ENCODE measurements at places on chromosomes 5 and 9. TPM values are rescaled to one million over a fixed set of nuclear protein-coding genes. Genes with fewer than 3 reads are reported as not detected.

Gene TAF1L
- total RNA-seq, result not detected

Gene MIGA2
- total RNA-seq, result 34.8 TPM

Gene SLC23A1
- total RNA-seq, result 20.4 TPM

Gene ORM1
- total RNA-seq, result 27.5 TPM

Gene MACROH2A1
- total RNA-seq, result 236 TPM

Gene TAF11L13
- total RNA-seq, result not detected

Gene CYLC2
- total RNA-seq, result not detected

Gene OBP2B
- not detected for total RNA-seq

Gene BHMT2
- total RNA-seq, result not detected

Gene BHMT
- not detected for total RNA-seq

Gene GFRA3
- 2.4 TPM for total RNA-seq

Gene IRX1
- not detected for total RNA-seq

Gene PTPRD
- 55.9 TPM for total RNA-seq

Gene GPR150
- total RNA-seq, result 0.21 TPM

Gene FCN2
- total RNA-seq, result not detected
